ENCODE measurements at places on chromosomes 12 and 14.

DNA sequence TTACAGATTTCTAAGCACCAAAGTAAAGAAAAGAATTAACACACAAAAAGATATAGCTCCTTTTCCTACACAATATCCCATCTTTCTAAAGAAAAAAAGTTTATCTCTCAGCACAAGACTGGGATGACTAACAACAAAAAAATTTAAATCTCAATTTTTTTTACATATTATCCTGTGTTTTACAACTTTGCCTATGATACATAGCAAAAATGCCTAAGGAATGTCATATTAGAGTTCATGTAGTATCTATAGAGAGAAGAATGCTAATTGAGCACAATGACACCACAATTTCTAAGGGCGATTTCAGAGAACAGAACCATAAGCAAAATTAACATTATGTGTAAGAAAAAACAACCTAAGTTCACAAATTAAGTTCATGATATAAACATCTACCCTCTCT lies 16.3 kb downstream of the C2CD5 start:
- DNase-seq = no peak

DNA sequence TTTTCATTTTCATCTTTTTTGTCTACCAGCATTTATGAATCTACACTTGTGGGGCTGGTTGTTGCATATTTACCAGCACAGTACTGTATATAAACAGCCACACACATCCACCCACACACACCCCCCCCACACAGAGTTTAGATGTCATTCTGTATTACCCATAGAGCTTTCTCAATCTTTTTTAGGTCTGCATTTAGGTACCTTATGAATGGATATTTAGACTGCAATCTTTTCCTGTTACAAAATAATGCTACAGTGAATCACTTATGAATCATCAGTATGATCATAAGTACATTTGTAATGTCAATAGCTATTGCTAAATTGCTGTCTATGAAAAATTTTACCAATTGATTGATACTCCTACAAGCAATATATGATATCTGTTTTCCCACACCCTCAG lies 67.3 kb upstream of the STK38L start:
- no peak for DNase-seq

DNA sequence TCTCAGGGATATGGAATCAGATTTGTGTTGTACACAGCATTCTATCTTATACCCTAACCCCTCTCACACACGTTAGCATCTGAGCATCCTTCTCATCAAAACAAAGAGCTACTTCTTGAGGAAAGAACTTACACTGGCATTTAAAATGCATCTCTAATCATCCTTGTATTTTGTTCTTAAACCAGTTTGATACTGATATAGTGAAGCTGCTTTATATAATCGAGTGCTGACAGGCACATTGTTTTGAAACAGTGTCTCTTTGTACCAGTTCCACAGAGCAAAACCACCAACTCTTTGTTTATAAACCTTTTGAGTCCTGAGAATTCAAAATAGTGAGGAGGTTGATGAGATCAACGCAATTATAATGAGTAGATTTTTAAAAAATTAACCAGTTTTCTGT lies 8.8 kb downstream of the GPR33 start:
- DNase-seq = no peak

- DNase-seq = no peak
Observed at GRCh38 chr12:89280833-89281538, 71.3 kb downstream of the DUSP6 start.

GRCh38 chr12:112165624-112166023 lies 40.3 kb downstream of the TRAFD1 start:
- DNase-seq = no peak

DNA sequence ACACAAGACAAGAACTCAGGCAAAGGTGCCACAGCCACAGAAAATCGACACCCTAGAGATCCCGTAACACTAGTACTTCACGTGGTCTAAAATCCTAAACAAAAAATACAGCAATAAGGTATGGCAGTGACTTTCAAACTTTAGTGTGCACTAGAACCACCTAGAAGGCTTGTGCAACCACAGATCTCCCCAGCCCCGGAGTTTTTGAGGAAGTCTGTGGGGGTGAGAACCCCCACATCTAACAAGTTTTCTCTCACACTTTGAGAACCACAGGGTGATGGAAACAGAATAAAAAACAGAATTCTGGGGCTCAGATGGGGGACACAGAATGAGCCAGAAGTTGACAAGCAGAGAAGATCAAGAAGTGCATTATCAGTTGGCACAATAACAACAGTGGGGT lies 254.0 kb downstream of the ANO6 start:
- no peak for DNase-seq

DNA sequence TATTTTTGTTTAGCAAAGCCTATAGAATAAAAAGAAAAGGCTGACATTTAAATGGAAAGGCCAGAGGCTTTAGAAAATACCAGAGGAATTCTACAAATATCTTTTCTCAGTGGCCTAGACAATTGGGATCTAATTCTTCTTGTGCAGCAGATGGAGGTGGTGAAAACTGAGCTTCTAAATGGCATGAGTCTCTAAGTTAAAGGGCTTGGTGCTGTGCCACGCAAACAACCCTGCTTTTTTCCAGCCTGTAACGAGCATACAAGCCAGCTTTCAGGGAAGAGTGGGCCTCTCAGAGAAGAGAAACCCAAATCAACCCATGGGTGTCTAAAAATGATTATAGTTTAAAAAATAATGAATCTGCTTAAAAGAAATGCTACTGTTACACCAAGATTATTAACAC lies 237.9 kb upstream of the NAV3 start:
- DNase-seq = no peak

GRCh38 chr12:27707216-27707615 lies 3.4 kb upstream of the MRPS35 start:
- DNase-seq = no peak

GRCh38 chr12:48356041-48356768 lies 5.5 kb upstream of the ZNF641 start:
- no peak for DNase-seq

Data from non-pigmented ciliary epithelial cell (primary cell).